DMS79 treated with DMSO at 0.1 percent for 48 hours (cell line): ENCODE measurements at places on chromosomes 6 and 20.

DNA sequence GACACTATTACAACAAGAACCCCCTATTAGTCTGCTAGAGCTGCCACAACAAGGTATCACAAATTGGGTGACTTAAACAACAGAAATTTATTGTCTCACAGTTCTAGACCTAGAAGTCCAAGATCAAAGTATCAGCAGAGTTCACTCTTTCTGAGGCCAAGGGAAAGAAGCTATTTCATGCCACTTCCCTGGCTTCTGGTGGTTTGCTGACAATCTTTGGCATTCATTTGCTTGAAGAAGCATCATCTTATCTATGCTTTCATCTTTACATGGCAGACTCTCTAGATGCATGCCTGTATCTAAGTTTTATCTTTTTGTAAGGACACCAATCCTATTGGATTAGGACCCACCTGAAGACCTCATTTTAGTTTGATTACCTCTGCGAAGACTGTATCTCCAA lies 296.8 kb upstream of the MARCKS start:
- DNase-seq, result no peak

DNA sequence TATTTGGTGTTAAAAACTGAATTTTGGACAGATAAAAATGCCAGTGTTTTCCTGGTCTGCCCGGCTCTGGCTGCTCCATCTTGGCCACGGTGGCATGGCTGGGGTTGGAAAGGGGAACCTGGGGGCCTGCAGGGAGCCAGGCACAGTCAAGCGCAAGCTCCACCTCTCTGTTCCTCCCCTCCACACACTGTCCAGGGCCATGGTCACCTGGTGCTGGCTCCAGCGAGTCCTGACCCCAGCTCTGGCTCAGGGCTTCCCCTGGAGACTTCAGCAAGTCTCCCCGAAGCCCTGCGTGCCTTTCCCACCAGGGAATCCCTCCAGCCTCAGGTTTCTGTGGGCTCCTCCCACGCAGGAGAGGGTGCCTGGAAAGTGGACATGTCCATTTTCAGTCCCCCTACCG lies 298.5 kb downstream of the QKI start:
- no peak for DNase-seq

- no peak for DNase-seq
Observed at GRCh38 chr20:10595985-10596384, 77.8 kb downstream of the JAG1 start.

- DNase-seq, result no peak
Observed at GRCh38 chr6:72525821-72526510, 95.9 kb upstream of the KCNQ5 start.

DNA sequence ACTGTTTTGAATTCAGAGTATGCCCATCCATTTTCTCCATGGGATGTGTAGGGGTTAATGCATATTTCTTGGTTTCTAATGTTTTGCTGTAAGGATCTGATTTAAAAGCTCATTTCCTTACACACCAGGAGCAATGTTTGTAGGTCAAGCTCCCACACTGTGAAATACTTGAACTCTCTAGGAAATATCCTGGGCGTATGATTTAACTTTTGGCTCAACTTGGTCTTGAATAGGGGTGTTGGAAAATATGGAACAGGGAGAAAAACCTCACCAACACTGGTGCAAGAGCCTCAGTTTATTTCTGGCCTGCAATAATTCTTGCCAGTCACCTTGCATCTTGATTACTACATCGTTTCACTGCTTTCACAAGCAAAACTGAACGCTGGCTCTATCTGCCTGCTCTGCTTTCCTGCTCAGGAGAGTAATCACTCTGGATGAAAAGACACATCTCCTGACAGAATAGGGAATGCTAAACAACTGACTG lies 25.1 kb upstream of the RFPL4B start:
- no peak for DNase-seq

DNA sequence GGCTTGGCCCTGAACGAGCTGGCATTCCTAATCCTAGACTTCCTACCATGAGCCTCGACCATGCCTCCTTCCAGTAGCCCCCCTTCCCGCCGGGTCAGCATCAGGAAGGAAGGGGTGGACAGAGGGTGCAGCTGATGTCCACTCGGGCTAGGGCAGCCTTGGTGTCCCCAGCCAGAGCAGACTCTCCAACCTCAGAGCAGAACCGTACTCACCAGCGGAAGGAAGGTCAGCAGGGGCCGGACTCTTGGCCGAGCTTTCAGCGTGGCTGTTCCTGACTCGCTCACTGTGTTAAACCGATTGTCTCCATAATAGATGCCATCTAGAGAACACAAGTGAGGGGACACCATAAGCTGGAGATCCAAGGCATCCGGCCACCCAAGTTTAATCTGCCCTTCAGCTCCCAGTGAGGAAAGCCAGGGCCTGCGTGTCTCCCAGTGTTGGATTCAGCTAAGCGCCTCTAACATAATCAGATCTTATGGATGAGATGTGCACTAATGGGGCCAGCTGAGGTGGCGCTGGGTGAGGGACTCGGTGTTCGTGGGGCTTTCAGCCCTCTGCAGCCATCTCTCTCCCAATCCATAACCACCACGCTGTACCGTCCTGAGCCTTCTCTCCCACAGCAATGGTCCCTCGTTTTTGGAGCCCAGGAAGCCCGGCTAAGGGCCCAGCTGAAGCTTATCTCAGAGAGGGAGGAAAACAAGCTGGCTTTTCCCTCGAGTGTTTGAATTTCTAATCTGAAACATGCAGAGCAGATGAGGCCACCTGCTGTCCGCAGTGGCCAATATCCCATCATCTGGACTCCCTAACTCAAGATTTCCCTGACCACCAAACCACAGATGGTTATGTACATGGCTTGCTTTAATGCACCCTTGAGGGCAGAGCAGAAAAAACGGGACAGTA lies 13.7 kb downstream of the C6orf132 start:
- no peak for DNase-seq

- DNase-seq, result no peak
Observed at GRCh38 chr6:170289180-170289931, 1.5 kb downstream of the DLL1 start.

DNA sequence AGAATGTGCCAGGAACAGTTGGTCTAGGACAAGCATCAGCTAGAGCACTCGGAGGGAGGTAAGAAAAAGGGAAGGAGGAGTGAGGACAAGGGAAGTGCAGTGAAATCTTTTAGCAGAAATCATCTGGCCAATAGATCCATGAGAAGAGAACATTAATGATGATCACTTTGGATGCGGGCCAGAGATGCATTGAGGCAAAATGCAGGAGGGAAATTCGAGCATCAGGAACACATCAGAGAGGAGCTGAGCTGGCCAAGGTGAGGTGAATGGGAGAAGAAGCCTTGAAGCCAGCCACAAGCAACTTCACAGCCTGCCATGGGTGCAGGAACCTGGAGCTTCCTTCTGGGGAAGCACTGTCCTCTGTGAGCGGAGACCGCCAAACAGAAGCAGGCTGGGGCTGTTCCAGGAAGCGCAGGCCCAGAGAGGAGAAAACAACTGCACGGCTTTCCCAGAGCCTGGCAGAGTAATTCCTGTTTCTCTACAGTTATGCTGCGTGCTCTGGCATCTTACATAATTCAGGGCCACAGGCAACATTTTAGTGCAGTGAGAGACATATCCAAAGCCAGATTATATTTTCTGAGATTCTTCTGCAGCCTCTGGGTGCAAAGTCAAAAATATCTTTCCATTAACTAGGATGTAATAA lies 143.8 kb downstream of the F13A1 start:
- DNase-seq, result no peak

- peak; percentile 74 for DNase-seq
Observed at GRCh38 chr6:1761477-1761877, 151.8 kb downstream of the FOXC1 start.

DNA sequence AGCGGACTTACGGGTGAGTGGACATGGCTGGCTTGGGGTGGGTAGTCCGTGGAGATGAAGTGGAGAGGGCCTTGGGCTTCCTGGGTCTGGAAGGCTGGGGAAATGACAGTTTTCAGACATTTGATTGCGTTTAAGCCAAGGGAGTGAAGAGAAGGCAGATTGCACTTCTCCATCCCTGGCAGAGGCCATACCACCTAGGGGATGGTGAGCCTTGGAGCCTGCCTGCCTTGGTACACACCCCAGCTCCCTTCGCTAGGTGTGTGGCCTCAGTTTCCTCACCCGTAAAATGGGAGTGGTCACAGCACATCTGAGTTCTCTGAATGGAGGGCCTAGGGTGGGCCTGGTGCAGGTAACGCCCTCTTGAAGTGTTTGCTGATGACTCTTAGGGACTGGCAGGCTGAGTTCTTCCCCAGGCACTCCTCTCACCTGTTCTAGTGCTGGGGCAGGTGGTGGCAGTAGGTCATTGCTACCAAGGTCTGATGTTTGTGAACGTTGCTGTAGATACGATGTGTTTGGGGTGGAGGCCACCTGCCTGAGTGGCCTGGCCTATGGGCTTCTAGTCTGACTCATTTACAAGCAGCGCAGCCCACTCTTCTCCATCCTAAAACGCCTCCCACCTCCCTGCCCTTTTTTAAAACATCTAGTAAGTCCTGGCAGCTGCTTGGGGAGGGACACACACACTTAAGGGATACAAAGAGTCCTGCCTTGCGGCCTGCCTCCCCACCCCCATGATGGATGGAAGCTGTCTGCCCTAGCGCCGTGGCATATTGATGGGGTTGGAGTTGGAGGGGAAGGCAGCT lies 2.3 kb downstream of the RBM38 start:
- peak; percentile 15 for DNase-seq

GRCh38 chr6:158647501-158647900 lies 2.4 kb upstream of the SYTL3 start:
- peak; percentile 32 for DNase-seq

DNA sequence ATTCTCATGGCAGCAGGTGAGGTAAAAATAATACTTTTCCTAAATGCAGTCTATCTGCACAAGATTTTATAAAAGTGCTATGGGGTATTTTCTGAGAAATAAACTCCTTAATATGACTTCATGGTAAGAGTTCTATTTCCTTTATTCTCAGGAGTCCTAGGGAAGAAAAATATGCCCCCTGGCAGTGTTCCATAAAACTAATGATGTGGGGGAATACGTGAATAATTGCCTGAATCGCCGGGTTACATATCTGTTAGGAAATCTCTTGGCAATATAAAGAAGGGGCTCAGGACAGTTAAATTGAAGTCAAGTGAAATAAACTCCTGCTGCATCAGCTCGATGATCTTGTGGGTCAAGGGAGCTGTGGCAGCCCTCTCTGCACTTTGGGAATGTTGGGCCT lies 229.7 kb downstream of the MAFB start:
- DNase-seq, result no peak

DNA sequence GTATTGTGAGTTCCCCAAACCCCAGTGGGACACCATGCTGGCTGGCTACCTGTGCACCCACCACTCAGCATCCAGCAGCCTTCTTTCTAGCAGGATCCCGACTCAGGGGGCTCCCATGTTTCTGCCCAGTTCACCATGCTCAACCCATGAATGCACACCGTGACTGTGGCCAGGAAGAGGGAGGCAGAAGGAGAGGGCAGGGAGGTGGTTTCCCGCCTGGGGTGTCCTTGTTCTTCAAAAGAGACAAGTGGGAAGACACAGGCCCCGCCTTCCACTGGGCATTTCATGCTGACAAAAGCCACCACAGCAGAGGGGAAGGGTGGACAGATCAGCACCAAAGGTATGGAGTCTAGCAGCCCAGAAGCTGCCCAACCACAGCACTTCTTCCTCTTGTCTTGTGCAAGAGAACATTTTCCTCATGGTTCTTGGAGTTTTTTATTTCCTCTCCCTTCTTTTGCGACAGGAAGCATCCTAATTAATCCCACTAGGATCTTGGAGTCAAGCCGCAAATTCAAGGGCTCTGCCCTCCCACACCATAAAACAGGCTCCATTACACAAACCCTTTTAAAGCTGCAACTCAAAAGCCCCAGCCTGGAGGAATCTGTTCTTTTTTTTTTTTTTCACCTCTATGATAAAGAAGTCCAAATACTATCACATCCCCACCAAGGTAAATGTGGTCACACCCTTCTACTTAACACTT lies 13.5 kb upstream of the ANKRD60 start:
- no peak for DNase-seq

DNA sequence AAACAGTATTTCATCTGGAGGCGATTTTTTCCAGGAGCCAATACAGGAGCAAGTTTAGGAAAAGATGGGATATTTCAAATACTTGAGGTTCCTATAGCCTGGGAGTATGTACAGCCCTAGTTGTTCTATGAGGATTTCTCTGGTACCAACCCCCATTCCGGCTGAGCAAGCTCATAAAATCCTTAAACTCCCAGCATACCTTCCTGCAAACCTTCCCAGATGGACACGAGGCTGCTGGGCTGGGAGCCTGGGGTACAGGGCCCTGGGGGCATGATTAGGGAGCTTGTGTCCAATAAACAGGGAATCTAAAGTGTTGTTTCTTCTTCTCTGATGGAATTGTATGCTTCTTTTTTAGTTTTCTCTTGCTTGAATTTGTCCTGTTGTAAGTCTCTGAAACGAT lies 1.5 kb downstream of the PRRC2A start:
- DNase-seq, result no peak

DNA sequence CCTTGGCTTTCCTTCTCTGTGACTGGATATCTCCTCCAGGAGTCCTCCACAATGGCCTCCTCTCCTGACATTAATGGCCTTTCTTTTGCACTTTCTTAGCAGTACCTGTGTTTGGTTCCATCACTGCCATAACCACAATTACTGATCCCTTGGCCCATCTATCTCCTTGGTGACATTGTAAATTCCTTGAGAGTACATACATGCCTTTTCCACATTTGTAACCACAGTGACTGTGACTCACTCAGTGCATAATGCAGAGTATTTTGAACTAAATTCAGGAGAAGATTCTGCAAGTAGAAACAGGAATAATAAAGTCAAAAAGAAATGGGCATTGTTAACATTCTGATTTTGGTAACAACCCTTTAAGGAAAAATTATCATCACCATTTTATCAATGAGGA lies 197.2 kb upstream of the SOX4 start:
- DNase-seq, result no peak

DNA sequence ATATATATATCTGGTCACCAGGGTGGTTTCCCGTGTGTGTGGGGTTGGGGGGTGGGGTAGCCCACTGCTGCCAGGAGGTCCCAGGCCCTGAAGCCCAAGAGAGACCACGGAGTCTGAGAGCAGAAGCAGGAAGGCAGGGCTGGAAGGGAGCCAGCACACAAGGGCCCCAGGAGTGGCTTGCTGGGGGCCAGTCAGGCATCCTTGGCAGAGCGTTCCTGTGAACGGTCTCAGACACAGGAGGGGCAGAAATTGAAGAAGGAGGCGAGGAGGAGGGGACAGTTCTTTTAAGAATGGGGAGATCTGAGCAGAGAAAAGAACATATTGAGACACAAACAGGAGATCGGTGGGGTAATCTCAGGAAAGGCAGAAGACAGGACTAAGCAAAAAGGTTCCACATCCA lies 1.9 kb upstream of the EBF4 start:
- DNase-seq, result peak; percentile 77

GRCh38 chr6:159084493-159085091 lies 39.8 kb upstream of the TAGAP start:
- no peak for DNase-seq

GRCh38 chr6:170099387-170099786 lies 191.5 kb downstream of the DLL1 start:
- DNase-seq, result no peak

GRCh38 chr6:134774201-134774638 lies 175.7 kb downstream of the ALDH8A1 start:
- no peak for DNase-seq

GRCh38 chr20:39025883-39026282 lies 63.7 kb downstream of the DHX35 start:
- no peak for DNase-seq
